ENCODE measurements at places on chromosomes 16 and 17.

DNA sequence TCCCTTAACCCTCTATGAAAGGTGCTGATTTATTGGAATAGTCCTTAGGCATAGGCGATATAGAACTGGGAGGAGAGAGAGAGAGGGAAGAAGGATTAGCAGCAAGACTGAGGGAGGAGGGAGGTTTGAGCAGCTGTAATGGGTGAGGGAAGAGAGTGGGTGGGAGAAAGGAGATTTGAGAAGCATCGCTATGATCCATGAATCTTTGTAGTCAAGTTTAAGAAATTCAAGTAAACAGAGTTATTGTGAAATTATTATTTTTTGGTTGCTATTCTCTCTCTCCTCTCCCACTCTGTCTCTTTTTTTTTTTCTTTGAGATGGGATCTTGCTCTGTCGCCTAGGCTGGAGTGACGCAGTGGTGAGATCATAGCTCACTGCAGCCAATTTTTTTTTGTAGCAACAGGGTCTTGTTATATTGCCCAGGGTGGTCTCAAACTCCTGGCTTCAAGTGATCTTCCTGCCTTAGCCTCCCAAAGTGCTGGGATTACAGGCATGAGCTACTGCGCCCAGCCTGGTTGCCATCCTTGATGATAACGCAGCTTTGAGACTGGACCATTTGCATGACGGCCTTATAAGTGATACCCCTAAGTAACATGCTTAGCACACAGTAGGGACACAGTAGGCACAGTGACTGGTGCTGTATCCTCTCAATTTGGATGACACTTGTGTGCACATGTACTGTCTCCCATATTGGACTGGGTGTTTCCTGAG is 21.0 kb upstream of the TNS4 start:
- no peak for DNase-seq

GRCh38 chr16:79375351-79375750 is 225.2 kb downstream of the MAF start:
- DNase-seq, result no peak

- no peak for DNase-seq
Measured at GRCh38 chr16:63960321-63960720, 1161.5 kb downstream of the CDH11 start.

DNA sequence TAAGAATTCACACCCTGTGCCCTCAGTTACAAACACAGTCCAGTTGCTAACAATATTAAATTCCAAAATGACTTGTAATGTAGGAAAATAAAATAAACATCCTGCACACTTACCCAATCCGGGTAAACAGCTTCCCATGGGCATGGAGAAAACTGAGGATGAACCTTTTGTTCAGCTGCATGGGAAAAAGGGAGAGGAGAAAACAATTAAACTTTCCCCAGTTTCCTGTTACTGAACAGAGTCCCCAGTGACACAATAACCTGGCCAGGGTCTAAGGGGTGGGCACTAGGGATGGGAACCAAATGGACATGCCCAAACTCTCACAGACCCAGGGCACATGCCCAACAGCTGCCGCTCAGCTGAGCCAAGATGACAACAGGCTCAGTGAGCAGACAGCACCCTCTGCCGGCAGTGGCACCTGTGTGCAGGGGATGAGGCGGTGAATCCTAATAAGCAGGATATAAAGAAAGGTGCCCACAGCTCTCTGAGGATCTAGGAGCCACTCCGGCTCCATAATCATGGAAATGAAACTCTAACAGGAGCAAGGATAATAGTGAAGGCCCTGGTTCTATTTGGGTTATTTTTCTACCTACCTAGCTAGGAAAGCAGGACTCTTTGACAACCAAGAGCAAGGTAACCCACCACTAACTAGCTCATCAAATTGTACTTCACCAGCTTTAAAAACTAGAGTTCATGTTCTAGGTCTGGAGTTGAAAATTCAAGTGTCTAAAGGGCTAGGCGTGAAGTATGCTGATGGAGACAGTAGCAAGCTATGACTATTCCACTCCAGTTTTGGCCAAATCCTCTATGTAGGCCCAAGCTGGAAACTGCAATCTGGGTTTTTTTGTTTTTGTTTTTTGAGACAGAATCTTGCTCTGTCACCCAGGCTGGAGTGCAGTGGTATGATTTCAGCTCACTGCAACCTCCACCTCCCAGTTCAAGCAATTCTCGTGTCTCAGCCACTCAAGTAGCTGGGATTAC is 58.8 kb downstream of the SMG6 start:
- DNase-seq, result peak; percentile 86

GRCh38 chr16:86303787-86304678 is 206.3 kb upstream of the FOXF1 start:
- DNase-seq, result no peak

DNA sequence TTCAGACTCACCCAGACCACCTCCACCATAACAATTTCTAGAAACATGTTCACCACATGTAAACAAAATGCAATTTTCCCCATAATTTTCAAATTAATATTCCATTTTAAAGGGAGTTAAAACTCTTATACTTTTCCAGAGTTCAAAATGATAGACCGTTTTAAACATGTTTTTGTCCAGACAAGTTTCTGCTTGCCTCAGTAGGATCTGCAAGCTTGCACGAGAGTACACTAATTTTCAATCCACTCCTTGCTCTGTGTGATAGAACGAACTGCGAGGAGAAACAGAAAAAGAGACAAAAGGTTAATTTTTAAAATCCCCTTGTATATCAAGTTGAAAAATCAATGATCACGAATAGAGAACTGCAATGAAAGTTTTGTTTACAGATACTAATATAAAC is 7.1 kb downstream of the FAHD1 start:
- no peak for DNase-seq

DNA sequence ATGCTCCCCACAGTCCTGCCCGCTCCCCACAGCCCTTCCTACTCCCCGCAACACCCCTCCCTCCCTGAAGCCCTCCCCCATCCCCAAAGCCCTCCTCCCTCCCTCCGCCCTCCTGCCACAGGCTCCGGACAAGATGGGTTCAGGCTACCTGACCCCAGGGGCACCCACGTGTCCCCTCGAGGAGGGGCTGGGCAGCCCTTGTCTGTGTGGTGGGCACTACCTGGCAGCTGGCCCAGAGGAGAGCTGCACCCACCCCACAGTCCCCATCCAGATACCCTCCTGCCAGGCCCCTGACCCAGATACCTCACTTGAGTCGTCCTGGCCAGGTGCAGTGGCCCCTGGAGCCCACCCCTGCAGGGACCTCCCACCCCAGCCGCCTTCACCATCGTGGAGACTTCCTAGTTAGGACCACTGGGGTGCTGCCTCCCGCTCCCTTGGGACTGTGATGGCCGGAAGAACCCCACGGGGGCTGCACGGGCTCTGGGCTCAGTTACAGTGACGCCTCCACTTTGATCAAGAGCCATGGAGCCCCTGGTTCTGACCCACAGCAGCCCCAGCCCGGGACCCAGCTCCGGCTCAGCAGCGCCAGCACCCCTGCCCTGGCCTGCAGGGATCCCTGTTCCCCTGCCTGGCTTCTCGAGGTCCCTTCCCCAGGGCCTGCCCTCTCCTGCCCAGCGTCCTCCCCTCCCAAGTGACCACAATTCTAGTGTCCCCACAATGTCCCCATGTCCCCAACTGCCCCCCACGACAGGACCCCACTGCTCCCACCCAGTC is 806 bp downstream of the PERCC1 start:
- DNase-seq, result no peak

- DNase-seq, result no peak
Measured at GRCh38 chr16:23374721-23375510, 72.8 kb downstream of the SCNN1B start.

DNA sequence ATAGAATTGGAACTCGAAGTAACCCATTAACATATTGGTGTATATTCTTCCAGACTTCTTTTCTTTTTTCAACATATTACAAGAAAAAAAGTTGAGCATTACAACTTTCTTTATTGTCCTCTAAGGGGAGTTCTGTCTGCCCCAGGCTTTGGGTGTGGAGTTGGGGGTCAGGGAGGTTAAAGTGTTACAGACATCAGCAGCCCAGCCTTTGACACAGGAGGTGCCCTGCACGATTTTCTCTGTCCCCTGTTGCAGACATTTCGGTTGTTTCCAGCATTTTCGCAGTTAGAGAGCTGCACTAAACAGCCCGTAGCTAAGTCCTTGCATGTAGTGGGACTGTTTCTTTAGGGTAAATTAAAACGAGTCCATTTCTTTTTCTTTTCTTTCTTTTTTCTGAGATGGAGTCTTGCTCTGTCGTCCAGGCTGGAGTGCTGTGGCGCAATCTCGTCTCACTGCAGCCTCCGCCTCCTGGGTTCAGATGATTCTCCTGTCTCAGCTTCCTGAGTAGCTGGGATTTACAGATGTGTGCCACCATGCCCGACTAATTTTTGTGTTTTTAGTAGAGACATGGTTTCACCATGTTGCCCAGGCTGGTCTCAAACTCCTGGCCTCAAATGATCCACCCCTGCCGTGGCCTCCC is 13.4 kb upstream of the ADCY7 start:
- DNase-seq, result no peak

DNA sequence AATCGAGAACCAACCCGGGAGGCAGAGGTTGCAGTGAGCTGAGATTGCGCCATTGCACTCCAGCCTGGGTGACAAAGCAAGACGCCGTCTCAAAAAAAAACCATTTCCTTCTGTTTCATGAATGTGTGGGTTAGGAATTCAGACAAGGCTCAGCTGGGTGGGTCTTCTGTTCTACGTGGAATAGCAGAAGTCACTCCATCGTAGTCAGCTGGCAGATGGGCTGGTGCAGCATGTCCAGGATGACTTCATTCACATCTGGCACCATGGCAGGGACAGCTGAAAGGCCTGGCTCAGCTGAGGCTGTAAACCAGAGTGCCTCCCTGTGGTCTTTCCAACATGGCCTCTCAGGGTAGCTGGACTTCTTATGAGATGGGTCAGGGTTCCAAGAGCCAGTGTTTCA is 89.0 kb downstream of the C17orf67 start:
- DNase-seq, result no peak

DNA sequence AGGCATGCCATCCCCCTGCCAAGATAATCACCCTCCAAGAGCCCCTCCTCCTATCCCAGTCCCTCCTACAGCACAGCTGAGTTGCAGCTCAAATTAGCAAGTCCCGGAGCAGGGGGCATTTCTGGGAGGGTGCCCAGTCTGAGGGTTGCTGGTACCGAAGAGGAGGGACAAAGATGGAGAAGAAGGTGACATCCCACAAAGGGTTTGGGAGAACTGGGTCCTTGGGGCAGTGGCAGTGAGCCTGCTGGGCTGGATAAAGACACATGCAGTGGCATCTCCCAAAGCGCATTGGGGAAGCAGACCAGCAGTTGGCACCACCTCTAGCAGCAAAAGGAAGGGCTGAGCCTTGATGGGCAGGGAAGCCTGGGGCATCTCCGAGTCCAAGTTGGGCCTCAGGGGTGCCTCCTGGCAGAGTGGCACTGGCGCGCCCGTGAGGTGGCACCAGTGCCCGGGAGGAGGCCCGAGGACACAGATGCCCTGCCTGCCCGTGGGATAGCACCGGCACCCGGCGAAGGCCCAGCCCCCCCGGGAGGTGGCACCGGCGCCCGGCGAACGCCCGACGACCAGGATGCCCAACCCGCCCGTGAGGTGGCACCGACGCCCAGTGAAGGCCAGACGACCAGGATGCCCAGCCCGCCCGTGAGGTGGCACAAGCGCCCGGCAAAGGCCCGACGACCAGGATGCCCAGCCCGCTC is 622 bp downstream of the TOM1L2 start:
- DNase-seq, result peak; percentile 34

- no peak for DNase-seq
Measured at GRCh38 chr17:39318636-39319035, 82.8 kb downstream of the FBXL20 start.

DNA sequence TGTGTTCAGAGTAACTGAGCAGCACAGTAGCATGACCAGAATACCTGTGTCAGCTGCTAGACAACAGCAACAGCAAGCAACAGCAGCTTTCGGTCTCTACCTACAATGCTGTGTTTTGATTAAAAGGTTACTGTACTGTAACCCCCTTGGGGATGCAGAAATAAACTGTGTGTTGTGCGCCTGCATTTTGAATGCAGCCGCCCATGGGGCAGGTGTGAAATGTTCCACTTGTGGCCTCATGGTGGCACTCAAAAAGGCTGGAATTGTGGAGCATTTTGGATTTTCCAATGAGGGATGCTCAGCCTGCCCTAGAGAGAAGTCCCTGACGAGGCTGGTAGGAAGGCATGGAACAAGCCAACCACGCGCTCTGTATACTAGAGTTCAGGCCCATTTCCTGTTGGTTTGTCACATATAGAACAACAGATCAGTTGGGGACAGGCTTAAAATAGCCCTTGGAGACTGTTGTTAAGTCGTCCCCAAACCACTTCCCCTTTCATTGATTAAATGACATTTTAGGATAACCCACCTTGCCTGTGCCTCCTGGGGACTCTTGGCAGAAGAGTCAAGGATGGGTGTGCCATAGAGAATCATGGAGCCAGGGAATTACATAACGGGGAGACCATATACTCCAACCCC is 27.1 kb downstream of the SCPEP1 start:
- DNase-seq, result no peak

DNA sequence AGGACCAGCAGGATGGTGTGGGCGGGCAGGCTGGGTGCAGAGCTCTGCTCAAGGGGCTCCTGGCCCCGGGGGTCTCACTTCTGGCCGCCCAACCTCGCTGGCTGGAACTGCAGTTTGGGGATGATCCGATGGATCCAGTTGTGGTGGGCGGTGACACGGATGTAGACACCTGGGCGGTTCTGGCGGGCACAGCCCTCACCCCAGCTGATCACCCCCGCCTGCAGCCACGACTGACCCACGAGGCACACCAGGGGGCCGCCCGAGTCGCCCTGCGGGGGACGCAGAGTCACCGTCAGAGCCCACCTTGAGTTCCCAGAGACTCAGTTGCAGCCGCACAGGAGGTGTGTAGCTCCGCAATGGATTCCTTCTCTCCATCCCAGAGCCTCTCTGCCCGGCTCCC is 7.5 kb downstream of the PRSS27 start:
- DNase-seq, result no peak

DNA sequence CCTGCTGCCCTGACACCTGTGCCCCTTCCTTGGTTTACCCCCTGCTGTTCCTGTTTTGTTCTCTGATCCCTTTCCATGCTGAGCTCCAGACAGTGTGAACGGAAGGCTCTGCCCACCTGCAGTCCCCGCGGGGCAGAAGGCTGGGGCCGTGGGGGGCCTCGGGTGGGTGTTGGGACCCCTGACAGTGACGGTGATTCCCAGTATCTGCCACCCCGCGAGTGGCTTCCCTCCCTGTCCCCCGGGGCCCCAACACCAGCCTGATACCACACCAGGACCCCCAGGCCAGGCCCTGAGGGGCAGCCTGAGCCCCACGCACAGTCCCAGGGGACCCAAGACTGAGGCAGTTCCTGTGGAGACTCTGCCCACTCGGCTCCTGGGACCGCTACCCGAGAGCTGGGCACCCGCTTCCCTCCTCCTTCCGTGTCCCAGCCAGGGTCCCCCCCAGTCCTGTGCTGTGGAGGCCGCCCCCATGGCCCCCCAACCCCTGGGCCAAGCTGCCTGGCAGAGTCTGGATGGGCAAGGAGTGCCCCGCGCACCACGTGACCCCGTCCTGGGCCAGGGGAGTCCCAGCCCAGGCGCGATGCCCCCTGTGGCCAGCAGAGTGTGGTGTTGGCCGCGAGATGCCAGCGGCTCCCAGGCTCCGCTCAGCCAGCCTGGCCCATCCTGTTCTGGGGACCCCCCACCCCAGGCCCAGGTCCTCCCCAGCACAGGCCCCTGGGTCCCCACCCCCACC is 10.0 kb upstream of the C1QTNF8 start:
- DNase-seq, result peak; percentile 23

GRCh38 chr16:81821436-81822128 is 42.5 kb downstream of the PLCG2 start:
- DNase-seq, result no peak

- DNase-seq, result peak; percentile 55
Measured at GRCh38 chr16:19393226-19394111, 24.2 kb upstream of the TMC5 start.

GRCh38 chr16:4696905-4697847 is 3.8 kb downstream of the NUDT16L1 start:
- DNase-seq, result no peak

GRCh38 chr17:53475002-53475401 is 347.7 kb upstream of the KIF2B start:
- DNase-seq, result no peak

Data from erythroblast (primary cell).